Neuronal stem cell (in vitro differentiated cells): ENCODE measurements at places on chromosomes 2 and 18.

DNA sequence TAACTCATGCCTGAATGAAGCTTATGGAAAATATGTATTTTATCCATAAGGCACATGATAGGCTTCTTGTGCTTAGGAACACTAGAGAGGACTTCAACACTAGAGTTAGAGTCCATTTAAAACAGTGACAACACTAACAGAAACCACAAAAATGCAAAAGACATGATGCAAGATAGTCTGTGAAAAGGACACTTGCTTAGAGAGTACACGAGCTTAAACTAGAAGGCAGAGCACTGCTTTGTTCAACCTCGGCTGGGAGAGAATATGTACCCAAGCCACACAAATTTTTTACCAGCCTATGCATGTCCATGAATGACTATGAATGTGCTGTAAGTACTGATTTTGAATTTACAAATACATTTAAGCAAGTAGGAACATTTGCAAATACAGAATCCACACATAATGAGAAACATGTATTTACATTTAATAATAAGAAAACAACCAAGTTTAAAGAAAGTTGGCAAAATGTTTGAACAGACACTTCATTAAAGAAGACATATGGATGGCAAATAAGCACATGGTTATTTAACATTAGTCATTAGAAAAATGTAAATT is 130.6 kb downstream of the SPOPL start:
- DNase-seq: no peak
- H3K4me3 ChIP-seq: no peak overlapping the region
- H3K36me3 ChIP-seq: no peaks in the 10 kb centered on the region
- H3K4me1 ChIP-seq: no peaks in the 10 kb centered on the region
- H3K27ac ChIP-seq: no peak overlapping the region

DNA sequence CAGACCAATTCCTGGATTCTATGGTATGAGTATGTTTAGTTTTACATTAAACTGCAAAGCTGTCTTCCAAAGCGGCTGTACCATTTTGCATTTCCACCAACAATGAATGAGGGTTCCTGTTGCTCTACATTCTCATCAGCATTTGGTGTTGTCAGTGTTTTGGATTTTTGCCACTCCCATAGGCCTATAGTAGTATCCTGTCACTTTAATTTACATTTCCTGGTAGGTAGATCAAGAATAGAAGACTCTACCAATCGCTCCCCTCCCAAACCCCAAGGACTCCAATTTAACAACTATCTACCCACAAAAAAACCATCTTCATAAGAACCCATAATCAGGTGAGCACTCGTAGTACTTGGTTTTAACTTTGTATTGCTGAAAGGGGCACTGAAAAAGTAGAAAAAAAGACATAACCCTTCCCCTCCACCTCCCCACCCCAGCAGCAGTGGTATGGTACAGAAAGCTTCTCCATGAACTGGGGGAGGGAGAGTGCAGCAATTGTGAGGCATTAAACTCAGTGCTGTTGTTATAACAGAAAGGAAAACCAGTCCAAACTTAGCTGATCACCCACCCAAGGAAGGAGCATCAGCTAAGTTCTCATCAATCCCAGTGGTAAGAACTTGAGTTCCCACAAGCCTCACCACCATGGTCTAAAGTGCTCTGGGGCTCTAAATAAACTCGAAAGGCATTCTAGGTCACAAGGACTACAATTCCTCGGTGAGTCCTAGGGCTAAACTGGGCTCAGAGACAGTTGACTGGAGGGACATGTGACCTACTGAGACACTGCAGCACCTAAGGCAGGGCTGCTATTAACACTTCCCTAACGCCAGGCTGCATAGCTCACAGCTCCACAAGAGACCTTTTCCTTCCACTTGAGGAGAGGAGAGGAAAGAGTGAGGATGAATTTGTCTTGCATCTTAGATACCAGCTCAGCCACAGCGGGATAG is 35.5 kb upstream of the CYTIP start:
- no peaks in the 10 kb centered on the region for H3K36me3 ChIP-seq
- H3K27me3 ChIP-seq: no peaks in the 10 kb centered on the region
- no peak overlapping the region for H3K27ac ChIP-seq
- no peak for DNase-seq
- no peak overlapping the region for H3K4me3 ChIP-seq

DNA sequence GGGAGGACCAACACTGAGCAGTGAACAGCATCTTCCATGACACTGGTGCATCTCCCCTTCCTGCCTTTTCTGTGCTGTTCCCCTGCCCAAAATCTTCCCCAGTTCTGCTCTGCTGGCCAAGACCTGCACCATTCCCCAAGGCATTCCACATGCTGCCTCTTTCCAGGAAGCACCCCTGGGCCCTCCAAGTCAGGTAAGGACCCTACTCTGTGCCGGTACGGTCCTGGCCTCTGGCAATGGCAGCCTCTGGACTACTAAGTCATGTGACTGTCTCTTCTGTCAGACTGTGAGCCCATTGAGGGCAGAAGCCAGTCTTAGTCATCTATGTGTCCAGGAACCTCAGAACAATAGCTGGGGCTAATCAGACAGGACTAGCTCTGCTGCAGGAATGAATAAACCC is 282.0 kb downstream of the MYCN start:
- H3K27me3 ChIP-seq: no peaks in the 10 kb centered on the region
- no peak for DNase-seq
- peaks cover 27% of the 10 kb centered on the region for H3K4me1 ChIP-seq
- peak overlapping the region; percentile 81 for H3K27ac ChIP-seq

- peaks cover 25% of the 10 kb centered on the region for H3K36me3 ChIP-seq
- no peaks in the 10 kb centered on the region for H3K27me3 ChIP-seq
- no peak overlapping the region for H3K4me3 ChIP-seq
- DNase-seq: no peak
- no peak overlapping the region for H3K27ac ChIP-seq
- no peaks in the 10 kb centered on the region for H3K4me1 ChIP-seq
These were observed 25.7 kb downstream of the C2orf49 start for GRCh38 chr2:105362862-105363591.

GRCh38 chr2:190136825-190137224 is 74.3 kb upstream of the MSTN start:
- no peak for DNase-seq
- no peaks in the 10 kb centered on the region for H3K36me3 ChIP-seq
- no peak overlapping the region for H3K27ac ChIP-seq

DNA sequence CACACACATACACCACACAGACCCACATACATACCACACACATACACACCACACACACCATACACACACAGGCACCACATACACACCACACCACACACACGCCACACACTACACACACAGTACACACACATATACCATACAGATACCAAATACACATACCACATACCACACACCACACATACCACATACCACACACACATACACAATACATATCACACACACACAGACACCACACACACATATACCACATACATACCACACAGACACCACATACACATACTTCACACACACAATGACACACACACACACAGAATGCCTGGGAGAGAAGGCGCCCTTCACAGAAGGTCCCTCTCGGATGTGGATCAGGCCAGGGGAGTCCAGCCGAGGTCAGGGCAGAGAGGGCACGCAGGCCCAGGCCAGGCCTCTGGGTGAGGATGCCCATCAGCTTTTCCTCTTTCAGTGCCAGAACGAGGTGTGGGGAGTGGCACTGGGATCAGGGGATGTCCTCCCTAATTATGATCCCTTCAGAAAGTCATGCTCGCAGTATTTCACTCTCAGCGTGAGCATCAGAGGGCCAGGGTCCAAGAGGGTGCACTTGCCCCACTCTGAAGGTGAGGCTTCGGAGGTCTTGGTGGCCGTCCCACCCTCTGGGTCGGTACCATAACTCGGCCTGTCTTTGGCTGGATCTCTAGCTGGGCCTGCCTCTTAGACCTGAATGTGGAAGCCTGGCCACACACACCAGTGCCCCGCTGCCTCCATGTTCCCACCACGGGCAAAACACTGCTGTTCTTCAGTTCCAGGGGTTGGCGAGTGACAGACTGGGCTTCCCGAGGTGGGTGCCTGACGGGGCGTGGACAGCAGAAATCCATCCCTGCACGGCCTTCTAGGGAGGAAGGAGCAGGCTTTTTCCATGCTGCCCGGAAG is 70.6 kb upstream of the ODC1 start:
- no peak for DNase-seq
- peaks cover 3% of the 10 kb centered on the region for H3K27me3 ChIP-seq
- H3K27ac ChIP-seq: no peak overlapping the region
- H3K36me3 ChIP-seq: no peaks in the 10 kb centered on the region
- no peak overlapping the region for H3K4me3 ChIP-seq
